Calu3 (cell line): ENCODE measurements at places on chromosomes 16 and 17.

DNA sequence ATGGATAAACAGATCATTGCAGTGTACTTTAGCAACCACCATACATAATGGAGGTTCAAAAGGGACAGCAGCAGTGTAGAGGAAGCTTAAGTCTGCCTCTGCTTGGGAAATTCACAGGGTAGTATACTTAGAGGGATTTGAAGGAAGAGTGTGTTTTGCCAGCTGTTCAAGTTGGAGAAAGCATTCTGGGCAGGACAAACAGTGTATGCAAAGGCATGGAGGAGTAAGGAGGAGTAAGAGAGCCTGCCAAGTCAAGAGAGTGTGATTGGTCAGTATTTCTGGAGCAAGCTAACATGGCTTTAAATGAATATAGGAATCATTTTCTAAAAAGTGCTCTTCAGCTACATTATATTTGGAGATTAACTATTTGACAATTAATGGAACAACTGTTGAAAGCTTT is 22.9 kb upstream of the PHAF1 start:
- DNase-seq, result no peak

DNA sequence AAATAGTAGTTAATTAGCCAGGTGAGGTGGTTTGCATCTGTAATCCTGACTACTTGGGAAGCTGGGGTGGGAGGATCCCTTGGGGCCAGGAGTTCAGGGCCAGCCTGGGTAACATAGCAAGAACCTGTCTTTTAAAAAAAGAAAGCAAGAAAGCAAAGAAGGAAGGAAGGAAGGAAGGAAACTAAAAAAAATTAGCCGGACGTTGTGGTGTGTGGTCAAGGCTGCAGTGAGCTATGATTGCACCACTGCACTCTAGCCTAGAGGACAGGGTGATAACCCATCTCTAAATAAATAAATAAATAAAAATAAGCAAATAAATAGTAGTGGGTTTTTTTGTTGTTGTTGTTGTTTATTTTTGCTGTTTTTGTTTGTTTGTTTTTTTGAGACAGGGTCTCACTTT is 39.3 kb upstream of the MAP2K6 start:
- no peak for DNase-seq

DNA sequence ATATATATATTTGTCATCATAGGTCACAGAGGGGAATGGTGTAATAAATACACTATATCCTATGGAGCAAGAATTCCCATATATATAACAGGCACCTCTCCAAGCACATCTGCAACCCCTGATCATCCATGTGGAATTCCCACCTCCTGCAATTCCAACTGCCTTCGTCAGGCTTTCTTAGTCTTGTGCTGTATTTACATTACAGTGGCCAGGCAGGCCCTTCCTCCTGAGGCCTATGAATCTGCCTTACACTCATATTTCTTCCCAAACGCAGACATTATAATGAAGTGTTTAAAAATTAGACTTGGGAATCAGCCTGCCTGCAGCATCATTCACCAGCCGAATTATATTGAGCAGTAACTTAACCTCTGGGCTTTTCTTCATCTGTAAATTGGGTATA is 19.3 kb upstream of the DNAH9 start:
- no peak for DNase-seq

GRCh38 chr16:46658925-46659324 is 30.1 kb downstream of the VPS35 start:
- no peak for DNase-seq

DNA sequence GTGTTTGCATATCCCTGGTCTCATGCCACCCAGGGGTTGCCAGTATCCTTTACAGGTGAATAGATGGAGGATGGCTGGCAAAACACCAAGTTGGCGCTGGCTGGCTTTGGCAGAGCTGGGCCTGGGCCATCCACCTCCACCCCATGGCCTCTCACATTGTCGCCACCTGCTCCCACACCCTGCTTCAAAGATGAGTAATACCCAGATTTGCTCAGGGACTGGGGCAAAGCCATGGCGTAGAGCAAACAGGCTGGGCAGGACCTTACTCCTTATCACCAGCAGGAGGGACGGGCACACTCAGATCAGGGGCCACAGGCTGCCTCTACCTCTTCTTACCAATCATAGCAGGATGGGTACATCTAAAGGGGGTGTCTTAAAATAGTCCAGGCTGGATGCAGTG is 24.3 kb downstream of the PLA2G10 start:
- peak; percentile 49 for DNase-seq
